ENCODE measurements at places on chromosomes 3 and 15.

DNA sequence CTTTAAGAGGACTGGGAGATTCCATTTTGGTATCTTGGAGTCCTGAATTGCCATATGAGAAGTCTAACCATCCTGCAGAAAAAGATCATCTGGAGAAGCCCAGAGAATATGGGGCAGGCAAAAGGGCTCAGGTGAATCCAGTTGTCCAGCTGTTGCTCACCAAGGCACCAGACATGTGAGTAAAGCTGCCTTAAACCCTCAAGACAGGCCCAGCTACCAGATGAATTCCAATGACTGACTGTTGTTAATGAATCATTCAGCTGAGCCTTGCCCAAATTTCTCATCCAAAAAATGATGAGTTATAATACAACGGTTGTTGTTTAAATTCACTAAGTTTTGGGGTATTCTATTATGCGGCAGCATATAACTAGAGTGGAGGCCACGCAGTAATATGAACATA lies 22.0 kb upstream of the NANOGP8 start:
- no peak for DNase-seq

DNA sequence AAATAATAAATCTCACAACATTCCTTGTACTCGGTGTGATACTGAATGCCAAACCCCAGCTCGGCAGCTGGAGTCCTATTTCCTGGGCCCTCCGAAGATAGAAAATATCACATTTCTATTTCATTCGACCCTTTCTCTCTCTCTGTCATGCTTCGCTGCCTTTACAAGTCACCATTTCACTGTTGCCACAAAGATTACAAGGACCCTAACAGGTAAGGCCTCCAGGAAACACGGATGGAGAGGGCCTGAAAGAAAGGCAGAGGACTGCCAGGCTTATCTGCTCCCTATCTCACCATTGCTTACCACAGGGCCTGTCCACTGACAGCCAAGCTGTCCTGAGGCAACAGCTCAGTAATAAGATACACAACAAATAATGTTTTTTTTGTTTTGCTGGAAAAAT lies 376.5 kb downstream of the MECOM start:
- peak; percentile 33 for DNase-seq

- DNase-seq, result no peak
Observed at GRCh38 chr15:63462088-63462487, 42.3 kb upstream of the USP3 start.

DNA sequence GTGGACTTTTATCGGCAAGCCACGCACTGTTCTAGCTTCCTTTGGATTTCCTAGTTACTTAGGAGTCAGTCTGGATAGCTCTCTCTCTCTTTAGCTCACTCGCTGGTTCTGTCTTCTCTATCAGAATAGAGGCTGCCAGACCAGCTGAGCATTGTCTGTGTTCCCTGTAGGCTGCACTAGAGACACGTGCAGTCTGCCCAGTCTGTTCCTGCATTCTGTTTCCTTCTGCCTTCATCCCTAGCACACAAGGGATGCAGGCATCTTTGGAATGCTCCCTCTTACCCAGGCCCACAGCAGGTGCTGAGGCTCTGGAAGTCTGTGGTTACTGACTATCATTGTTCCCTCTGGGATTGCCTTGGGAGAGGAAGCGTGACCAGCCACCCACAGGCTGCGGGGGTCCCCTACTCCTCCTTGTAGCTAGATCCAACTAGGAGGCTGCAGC lies 322.8 kb downstream of the ZNF621 start:
- DNase-seq, result no peak

- DNase-seq, result peak; percentile 91
Observed at GRCh38 chr3:188232656-188233055, 78.7 kb downstream of the LPP start.

- no peak for DNase-seq
Observed at GRCh38 chr3:64278625-64279024, 53.4 kb upstream of the PRICKLE2 start.

GRCh38 chr15:70762469-70763119 lies 764 bp downstream of the UACA start:
- no peak for DNase-seq

DNA sequence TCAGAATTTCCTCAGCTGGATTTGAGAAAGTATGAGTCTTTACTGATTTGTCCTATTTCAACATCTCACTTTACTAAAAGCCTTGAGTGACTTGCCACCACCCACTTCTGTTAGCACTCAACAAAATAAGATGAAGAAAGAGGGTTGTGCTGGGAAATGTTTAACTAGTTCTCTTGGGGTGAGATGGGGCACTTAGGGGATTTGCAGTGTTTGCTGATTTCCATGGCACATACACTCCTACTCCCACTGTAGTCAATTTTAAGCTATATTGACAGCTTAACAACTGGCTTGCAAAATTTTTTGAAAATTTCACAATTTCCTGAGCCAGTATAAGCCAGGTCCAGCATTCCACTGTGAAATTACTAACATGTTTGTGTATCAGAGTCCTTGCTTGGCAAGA lies 463.1 kb upstream of the ARHGEF26 start:
- DNase-seq, result no peak

- no peak for DNase-seq
Observed at GRCh38 chr3:64272842-64273241, 47.6 kb upstream of the PRICKLE2 start.

- no peak for DNase-seq
Observed at GRCh38 chr15:71393383-71393782, 278.1 kb downstream of the THSD4 start.

GRCh38 chr15:39579487-39580116 lies 1.3 kb upstream of the THBS1 start:
- no peak for DNase-seq

DNA sequence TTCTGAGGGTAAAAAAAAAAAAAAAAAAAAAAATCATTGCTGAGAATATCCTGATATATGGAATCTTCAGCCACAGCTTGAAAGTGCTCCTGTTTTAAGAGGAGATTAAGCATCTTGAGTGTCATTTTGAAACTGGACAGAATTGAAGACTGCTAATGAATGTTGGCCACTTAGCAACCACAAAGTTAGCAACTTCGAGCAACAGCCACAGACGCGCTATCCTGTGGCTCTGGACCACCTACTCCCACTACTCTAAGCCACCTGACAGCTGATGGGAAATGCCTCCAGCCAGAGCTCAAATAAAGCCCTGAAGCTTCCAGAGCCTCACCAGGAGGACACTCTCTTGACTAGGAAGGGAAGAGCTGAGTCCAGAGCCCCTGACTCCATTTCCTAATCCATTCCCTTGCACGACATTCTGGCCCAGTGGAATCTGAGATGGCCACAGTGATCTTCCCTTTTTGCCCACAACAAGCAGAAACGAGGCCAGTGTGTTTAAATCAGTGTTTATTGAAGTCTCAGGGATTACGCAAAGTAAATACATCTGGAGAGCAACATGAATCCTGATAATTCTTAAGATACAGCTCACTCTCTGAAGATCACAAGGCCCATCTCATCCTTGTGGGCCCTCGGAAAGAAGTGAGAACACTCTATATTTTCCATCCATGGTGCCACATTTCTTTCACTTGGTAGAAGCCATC lies 58.6 kb downstream of the TMEM212 start:
- no peak for DNase-seq

DNA sequence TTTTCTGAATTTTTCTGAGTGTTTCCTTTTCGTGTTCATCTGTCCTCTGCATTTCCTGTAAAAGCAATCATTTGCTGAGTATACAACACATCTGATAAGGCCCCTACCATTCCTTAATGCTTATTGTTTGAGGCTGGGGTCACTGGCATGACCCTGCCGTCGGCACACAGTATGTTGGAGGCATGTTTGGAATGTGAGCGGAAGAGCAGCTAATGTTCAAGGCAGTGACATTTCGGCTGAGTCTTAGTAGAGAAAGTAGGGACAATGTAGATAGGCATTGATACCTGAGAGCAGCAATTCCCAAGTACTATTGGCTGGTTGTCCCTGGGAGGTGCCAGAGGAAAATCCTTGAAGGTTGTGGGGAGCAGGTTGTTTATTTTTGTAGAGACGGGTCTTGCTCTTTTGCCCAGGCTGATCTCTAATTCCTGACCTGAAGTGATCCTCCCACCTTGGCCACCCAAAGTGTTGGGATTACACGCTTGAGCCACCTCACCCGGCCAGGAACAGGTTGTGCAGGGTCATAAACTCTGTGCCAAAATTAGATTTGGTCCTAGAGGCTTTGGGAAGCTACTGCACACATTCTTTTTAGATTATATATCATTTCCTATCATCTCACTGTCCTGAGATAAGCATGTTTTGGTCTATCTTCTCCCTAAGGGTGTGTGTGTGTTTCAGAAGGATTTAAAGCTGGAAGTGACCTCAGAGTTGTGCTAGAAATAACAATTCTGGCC lies 13.5 kb downstream of the PTPN23 start:
- DNase-seq, result no peak

DNA sequence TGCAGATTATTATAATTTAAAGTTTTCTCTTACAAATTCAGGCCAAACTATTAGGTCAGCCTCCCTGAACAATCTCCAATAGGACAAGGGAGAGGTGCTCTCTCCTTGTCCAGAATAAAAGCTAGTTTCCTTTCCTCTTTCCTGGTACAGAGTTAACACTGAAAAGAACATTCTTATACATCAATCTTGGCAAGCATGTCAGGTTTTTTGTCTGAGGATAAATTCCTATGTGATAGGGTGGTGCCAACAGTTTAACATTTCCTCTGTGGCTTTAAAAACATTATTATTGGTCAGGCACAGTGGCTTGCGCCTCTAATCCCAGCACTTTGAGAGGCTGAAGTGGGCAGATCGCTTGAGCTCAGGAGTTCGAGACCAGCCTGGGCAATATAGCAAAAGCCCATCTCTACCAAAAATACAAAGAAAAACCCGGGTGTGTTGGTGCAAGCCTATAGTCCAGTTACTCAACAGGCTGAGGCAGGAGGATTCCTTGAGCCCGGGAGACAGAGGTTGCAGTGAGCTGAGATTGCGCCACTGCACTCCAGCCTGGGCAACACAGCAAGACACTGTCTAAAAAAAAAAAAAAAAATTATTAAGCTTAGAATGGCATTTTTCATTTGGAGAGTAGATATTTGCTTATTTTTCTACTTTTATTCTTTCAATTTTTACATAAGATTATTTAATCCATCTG lies 13.7 kb upstream of the ULK4 start:
- DNase-seq, result no peak

GRCh38 chr15:80252121-80252518 lies at the start of gene CTXND1:
Gene CTXND1, minus strand, starts transcription at chr15:80252213. Its CDS starts 50,264 bp downstream, at chr15:80201949.
- DNase-seq, result no peak

DNA sequence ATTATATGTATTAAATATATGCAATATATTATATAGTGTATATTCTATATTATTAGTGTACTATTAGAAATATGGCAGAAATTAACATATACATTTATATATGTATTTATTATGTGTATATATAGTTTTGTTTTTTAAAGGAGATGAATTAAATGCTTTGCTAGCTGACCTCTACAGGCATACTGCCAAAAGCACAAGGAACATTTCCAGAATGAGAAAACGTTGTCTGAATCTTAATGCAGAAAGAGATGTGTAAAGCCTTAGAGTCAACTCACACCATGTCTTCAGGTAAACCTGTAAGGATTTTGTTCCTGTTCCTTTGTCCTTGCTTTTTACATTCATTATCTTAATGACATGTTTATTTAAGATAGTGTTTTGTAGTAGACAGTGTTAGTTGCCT lies 111.9 kb downstream of the ST8SIA2 start:
- no peak for DNase-seq

DNA sequence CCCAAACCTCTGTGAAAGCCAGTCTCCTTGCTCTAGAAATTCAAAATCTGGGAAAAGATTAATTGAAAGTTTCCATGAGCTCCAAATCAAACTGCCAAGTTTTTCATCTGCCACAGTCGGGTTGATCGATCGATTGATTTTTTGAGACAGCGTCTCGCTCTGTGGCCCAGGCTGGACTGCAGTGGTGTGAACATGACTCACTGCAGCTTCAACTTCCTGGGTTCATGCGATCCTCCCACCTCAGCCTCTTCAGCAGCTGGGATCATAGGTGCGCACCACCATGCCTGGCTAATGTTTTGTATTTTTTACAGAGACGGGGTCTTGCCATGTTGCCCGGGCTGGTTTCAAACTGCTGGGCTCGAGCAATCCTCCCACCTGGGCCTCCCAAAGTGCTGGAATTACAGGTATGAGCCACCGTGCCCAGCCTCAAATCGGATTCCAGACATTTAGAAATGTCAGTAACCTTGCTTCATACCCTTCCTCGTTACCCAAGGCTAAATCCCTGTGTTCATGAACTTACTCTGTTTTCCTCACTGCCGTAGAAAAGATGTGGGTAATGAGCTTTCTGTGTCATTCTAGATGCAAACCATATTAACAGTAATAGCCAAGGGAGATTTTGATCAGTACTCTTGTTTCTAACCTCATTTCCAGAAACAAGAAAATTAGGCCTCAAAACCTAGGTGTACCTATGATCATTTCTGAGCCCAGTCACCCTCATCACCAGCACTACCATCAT lies 105.9 kb upstream of the AKAP13 start:
- DNase-seq, result no peak

DNA sequence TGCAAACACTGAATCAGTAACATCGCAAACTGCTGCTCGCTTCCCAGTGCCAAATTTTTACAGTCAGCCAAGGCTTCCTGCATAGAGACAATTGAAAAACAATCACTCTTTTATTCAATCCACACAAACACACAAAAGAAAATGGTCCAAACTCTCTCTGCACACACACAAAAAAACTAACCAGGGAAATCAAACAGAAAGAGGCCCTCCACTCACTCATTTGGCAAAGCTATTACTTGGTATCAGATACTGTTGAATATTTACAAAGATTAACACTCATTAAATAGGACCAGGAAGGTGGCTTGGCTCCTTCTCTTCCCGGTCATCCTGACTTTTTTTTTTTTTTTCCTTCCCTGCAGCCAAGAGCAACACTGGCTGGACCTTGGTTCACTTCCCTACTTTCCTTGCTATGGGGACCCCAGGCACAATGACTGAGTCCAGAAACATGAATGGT lies 62.4 kb upstream of the SPATA12 start:
- no peak for DNase-seq

GRCh38 chr3:183854318-183855035 lies 29.1 kb upstream of the MAP6D1 start:
- no peak for DNase-seq

GRCh38 chr3:116445990-116446389 lies 703 bp upstream of the LSAMP start:
- DNase-seq, result no peak

DNA sequence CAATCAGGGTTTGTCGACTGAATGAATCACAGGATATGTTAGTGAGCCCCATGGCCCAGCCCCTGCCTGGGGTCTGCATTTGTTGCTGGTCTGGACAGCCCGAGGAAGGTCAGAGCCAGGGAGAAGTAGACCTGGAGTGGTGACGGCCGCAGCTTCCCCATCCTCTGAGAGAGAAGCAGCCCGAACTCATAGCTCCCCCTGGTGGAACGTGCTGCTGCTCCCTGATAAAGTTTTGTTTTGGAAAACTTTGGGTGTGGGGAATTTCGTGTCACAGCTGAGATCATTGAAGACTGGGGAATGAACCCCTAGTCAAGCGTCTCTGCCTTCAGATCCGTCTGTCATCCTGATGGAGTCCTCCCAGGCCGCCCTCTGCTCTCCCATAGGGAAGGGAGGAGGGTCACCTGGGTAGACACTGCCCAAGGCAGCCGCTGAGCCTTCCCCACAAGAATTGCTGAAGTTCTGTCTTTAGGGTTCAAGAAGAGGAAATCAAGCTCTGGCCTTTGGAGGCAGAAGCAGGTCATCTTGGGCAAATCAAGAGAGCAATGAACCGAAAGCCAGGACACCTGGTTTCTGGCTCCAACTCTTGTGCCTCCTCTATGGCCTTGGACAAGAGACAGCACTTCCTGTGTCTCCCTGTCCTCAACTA lies 60.5 kb downstream of the GLDN start:
- no peak for DNase-seq

- no peak for DNase-seq
Observed at GRCh38 chr3:61940236-61940635, 378.9 kb downstream of the PTPRG start.
